ENCODE measurements at places on chromosomes 13 and 19. TPM values are rescaled to one million over a fixed set of nuclear protein-coding genes. Genes with fewer than 3 reads are reported as not detected.

Gene CLEC4G
- not detected for total RNA-seq

Gene LAIR1
- 15.6 TPM for total RNA-seq

Gene LSR
- total RNA-seq: 19.1 TPM

Gene PRKCSH
- total RNA-seq: 281 TPM

Gene GARIN5A
- total RNA-seq: 0.39 TPM

Gene ZNF221
- 4.2 TPM for total RNA-seq

Gene CYP4F22
- 0.58 TPM for total RNA-seq

Gene SLC5A5
- 0.65 TPM for total RNA-seq

Gene ZNF134
- 5.7 TPM for total RNA-seq

Gene APOC1
- total RNA-seq: 0.89 TPM

Gene LRRC63
- total RNA-seq: 1.0 TPM

Gene CATSPERD
- not detected for total RNA-seq

Gene INTS6
- 69.4 TPM for total RNA-seq

Gene PCDH20
- total RNA-seq: not detected

Gene ZNF529
- total RNA-seq: 9.2 TPM

Gene TMEM59L
- 0.48 TPM for total RNA-seq

Gene GSX1
- not detected for total RNA-seq

Gene ZNF442
- total RNA-seq: 0.61 TPM

Gene KLHL1
- total RNA-seq: not detected

Gene SMIM44
- not detected for total RNA-seq

Gene LINGO3
- 0.17 TPM for total RNA-seq

Gene KLF1
- 0.61 TPM for total RNA-seq

Gene CLEC4M
- total RNA-seq: not detected

Gene PRR36
- total RNA-seq: 0.21 TPM

Gene CYSLTR2
- total RNA-seq: 1.8 TPM

Gene R3HDM4
- 78.5 TPM for total RNA-seq

Gene KLK5
- not detected for total RNA-seq

Gene PRTN3
- not detected for total RNA-seq

Measured in activated T-helper 17 cell treated with anti-CD3 and anti-CD28 coated beads, Interleukin-2, amount 50 U/mL, for 72 hours (primary cell).